ENCODE measurements at places on chromosomes 4 and X.

- DNase-seq: no peak
Observed at GRCh38 chr4:1799387-1800375, 6.6 kb downstream of the FGFR3 start.

GRCh38 chrX:40318076-40318475 lies 220.3 kb upstream of the BCOR start:
- no peak for DNase-seq

DNA sequence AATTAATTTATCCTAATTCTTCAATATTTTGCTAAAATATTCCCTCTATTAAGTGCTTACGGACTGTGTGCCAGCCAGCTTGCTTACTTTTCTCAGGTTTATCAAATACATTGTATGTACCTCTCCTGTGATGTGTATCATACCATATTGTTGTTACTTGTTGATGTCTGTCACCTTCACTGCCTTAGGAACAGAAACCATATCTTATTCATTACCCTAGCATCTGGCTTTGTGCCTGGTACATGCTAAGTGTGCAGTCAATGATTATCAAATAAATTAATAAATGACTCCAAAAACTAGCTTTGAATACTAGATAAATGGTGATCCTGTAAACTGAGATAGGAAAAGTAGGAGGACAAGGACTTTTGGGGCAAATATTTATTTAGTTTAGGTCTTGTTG lies 6.9 kb downstream of the CLCN3 start:
- DNase-seq: no peak

DNA sequence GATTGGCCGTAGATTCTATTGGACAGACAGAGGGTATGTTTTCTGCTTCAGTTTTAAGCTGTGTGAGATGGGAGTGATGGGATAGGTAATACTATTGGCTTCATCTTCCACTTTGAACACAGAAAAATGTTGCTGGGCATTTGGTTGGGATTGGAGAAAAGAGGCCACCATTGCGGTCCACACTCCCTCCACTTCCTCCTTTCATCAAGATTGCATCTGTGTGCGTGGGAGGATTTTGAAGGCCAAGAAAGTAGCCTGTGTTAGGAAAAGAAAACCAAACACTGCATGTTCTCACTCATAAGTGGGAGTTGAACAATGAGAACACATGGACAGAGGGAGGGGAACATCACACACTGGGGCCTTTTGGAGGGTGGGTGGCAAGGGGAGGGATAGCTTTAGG lies 56.4 kb downstream of the EGF start:
- DNase-seq: no peak

DNA sequence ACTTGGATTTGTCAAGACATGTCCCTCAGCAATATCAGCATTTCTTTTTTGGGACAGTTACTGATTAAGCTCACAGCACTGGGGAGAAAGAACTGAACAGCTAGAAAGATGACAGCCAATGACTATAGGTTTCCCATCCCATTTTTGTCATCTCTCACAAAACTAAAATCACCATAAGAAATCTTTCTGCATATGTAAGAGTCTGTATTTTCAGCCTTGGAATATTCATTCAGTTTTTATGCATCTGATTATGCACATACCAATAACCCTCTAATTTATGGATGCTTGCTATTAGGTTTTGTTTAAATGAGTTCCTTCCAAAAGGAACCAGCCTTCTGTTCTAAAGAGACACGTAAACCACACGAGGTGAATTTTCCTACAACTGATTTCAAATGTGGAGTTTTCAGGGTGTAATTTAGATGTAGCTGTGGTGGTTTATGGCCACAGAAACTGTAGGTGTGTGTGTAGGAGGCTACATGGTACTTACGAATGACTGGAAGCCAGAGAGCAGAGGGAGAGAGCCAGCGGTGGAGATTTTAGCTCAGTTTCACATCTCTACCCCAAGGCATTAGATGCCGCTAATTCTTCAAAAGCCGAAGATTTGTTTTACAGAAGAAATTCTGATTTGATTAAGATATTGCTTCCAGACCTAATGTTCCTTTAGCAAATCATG lies 55.3 kb downstream of the AFF2 start:
- no peak for DNase-seq

DNA sequence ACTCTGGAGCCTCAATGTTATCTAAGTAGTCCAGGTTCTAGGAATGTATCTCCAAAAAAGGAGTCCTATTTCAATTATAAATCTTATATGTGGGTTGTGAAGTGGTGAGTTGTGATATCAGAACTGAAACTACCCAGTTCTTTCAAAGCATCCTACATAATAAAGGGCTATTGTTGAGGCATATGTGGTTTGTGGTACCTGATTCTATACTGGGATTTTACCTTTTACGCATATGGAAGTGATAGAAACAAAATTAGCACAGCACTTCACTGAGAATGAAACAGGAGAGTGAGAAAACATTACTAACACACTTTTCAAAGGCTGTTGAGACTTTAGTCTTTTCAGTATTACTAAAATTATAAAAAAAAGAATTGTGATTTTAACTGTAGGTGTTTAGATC lies 417.7 kb upstream of the GALNT7 start:
- DNase-seq: no peak

Measured in activated naive CD4-positive, alpha-beta T cell (primary cell).